ENCODE measurements at places on chromosomes 3 and 15. TPM values are rescaled to one million over a fixed set of nuclear protein-coding genes. Genes with fewer than 3 reads are reported as not detected.

DNA sequence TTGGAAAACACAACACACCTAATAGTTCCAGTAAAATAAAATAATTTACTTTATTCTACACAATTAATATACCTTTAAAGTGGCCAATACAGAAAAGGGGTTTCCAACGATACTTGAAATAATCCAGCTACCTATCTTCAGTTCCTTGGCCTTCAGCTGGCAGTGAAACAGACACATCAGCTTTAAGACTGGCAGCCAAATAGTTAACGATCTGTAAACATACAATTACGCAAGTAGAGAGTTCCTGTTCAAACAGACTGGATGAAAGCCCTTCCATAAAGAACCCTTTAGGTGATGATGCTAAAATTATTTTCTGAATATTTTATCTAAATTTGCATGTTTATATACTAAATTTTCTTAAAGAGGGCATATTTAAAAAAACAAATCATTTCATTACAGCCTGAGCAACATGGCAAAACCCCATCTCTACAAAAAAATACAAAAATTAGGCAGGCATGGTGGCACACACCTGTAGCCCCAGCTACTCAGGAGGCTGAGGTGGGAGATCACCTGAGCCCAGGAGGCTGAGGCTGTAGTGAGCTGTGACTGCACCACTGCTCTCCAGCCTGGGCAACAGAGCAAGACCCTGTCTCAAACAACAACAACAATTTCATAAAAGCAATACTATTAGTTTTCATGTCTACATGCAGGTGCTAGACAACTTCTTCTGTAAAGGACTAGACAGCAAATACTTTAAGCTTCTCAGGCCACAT, 12.9 kb downstream of the DYNC1LI1 start:
- DNase-seq = no peak

GRCh38 chr3:177300039-177300833, 103.0 kb upstream of the TBL1XR1 start:
- no peak for DNase-seq

Gene ECE2
- total RNA-seq = not detected

GRCh38 chr3:54853573-54854404, 74.1 kb downstream of the LRTM1 start:
- DNase-seq = no peak

Gene GOLGA8R
- total RNA-seq = 8.5 TPM
